Activated naive CD8-positive, alpha-beta T cell treated with anti-CD3 and anti-CD28 coated beads for 36 hours (primary cell): ENCODE measurements at places on chromosomes 6 and 20. TPM values are rescaled to one million over a fixed set of nuclear protein-coding genes. Genes with fewer than 3 reads are reported as not detected.

DUSP15 gene
- total RNA-seq: not detected

LY6G5B gene
- total RNA-seq: 21.4 TPM

CD83 gene
- 46.9 TPM for total RNA-seq

TP53TG5 gene
- total RNA-seq: 0.41 TPM

KATNA1 gene
- 23.2 TPM for total RNA-seq

OSBPL2 gene
- 20.4 TPM for total RNA-seq

C6orf52 gene
- 6.3 TPM for total RNA-seq

FAM217A gene
- not detected for total RNA-seq

NMBR gene
- total RNA-seq: not detected

NRSN1 gene
- not detected for total RNA-seq

IMPG1 gene
- total RNA-seq: not detected

HLA-F gene
- total RNA-seq: 178 TPM

NOL4L gene
- 15.9 TPM for total RNA-seq

TRAPPC3L gene
- total RNA-seq: not detected

DAAM2 gene
- not detected for total RNA-seq

KIF6 gene
- 0.62 TPM for total RNA-seq

ADGB gene
- total RNA-seq: not detected

EFCAB8 gene
- total RNA-seq: 0.27 TPM

RIPOR2 gene
- total RNA-seq: 80.0 TPM

IPCEF1 gene
- total RNA-seq: 16.9 TPM

ALDH5A1 gene
- 20.9 TPM for total RNA-seq

ZC2HC1B gene
- not detected for total RNA-seq

EPPIN gene
- total RNA-seq: not detected

C6orf132 gene
- 0.18 TPM for total RNA-seq

VPS16 gene
- 33.5 TPM for total RNA-seq

DEFB115 gene
- total RNA-seq: not detected

MMP24 gene
- not detected for total RNA-seq

RCAN2 gene
- not detected for total RNA-seq

KCNQ2 gene
- not detected for total RNA-seq

ARHGAP40 gene
- total RNA-seq: 0.12 TPM

SLPI gene
- total RNA-seq: not detected
